ENCODE measurements at places on chromosomes 4 and X.
A peak's percentile ranks its signal among the peaks of the same experiment; 100 is the strongest.

- DNase-seq = peak; percentile 0
These were observed 85.5 kb downstream of the CT47B1 start for GRCh38 chrX:120790118-120790517.

GRCh38 chr4:107866726-107867125 is 42.0 kb downstream of the SGMS2 start:
- DNase-seq = no peak

GRCh38 chr4:6684656-6685055 is 9.0 kb upstream of the S100P start:
- DNase-seq = no peak

DNA sequence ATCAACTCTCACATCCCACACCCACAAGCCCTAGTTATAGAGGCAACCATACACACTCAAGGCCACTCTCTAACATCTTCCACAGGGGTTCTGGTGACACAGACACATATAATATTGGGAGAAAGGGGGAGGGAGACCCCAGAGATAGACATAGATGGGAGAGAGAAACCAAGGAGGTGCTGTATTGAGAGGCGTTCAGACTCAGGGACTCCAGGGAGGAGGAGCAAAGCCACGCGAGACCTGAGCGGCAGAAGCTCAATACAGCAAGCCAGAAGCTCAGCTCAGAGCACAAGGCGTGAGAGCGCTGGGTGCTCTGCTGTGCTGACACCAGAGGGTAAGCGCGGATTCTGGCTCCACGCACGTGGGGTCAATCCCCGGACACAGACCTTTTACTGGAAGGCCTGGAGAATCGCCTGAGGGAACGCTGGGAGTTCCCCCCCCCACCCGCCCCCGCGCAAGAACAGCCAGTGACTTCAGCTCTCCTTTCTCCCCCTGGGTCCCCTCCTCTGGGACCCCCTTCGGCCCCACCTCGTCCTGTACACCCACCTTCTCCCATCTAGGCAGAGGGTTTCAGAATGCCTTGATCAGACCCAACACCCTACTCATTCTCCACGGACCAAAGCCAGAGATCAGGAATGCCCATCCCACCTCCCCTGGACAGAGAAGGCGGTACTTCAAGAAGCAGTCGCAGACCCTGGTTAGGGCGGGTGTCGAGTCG is 8.7 kb downstream of the MSX1 start:
- no peak for DNase-seq

DNA sequence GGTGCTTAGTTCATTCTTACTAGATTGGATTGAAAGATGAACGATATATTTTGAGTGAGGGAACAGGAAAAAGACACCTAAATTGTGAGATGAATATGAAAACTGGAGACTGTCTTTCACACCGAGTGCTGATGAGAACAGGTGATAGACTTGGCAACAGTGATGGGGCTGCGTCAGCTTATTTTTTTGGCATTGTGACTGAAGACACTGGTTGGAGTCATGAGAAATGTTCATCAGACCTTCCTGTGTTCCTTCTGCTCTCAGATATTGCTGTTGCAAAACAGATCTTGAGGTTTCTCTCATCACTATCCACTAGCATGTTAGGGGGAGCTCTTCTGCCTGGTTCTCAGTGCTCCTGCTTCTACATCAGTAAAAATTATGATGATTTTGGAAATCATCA is 124.2 kb upstream of the KCNIP4 start:
- DNase-seq = no peak

GRCh38 chr4:87901422-87901992 is 68.7 kb downstream of the MEPE start:
- DNase-seq = no peak

- no peak for DNase-seq
These were observed 7.8 kb downstream of the RBM47 start for GRCh38 chr4:40621592-40622512.

DNA sequence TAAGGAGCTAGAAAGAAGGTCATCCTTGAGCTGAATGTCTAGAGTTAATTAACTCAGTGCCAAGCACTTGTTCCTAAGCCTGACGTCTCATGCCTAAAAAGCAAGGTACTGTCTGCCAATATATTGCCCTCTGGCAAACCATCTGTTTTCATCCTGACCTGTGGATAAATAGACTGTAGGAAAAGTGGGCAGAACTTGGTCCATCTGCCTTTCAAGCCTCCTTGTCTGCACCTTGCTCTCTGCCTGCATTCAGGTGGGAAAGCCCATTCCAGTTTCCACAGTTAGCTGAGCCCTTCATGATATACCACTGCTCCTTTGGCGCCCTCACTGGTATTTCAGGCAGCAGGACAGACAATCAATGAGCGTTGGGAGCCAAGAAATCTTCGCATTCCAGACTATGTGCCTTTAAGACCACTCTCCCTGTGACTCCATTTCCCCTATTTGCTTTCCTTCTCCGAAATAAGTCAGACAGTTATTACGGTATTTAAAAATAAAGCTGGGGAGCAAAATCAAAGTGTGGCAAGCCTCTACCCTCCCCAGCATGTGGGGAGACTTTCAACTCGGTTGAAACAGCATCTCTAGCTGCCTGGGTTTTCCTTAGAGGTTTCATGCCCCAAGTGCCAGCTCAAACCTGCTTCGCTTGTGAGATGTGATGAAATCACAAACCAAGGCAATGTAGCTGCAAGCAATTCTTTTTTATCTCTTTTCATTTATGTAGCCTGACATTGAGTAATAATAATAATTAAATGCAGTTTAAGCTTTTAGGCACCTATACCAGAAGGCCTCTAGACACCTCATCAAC is 2.5 kb upstream of the CCDC149 start:
- no peak for DNase-seq

- no peak for DNase-seq
These were observed 116.8 kb downstream of the TENT5D start for GRCh38 chrX:80537096-80537495.

- no peak for DNase-seq
These were observed 33.4 kb upstream of the SRD5A3 start for GRCh38 chr4:55312489-55313101.

GRCh38 chr4:19999775-20000414 is 251.8 kb upstream of the SLIT2 start:
- no peak for DNase-seq

- no peak for DNase-seq
These were observed 2.0 kb downstream of the MSX1 start for GRCh38 chr4:4861390-4862018.

DNA sequence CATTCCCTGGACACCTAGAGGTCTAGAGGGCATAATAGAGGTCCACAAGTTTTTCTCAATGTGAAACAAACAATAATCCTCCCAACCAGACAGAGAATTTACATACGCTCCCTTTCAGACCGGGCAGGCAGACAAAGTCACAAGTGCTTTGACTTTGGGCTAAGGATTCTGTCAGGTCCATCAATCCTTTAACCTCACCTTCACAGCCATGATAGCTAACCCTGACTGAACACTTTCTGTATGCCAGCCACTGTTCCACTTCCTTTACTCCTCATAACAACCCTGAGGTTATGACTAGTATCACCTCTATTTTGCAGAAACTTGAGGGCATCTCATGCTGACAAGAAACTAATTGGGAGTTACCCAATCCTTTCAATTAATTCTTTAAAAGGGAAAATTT is 118.8 kb upstream of the AFF2 start:
- no peak for DNase-seq

- DNase-seq = no peak
These were observed 19.5 kb downstream of the TMEM144 start for GRCh38 chr4:158229768-158230167.

GRCh38 chr4:56512166-56512565 is 6.6 kb downstream of the ARL9 start:
- no peak for DNase-seq

- DNase-seq = no peak
These were observed 4.8 kb downstream of the NDP start for GRCh38 chrX:43968359-43968781.

DNA sequence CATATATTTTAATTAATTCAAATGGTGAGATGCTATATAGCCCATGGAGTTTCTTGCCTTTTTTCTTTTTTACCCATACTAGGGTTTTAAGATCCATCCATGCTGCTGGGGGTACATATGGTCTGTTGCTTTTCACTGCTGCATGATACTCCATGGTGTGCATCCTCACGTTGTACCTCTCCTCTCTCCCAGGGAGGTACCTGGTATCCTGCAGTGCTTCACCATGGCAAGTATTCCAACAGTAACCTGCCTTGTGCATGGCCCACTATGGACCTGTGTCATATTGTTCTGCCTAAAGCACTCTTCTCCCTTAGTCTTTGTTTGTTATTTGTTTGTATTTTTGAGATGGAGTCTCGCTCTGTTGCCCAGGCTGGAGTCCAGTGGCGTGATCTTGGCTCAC is 114.3 kb upstream of the GPC4 start:
- no peak for DNase-seq

DNA sequence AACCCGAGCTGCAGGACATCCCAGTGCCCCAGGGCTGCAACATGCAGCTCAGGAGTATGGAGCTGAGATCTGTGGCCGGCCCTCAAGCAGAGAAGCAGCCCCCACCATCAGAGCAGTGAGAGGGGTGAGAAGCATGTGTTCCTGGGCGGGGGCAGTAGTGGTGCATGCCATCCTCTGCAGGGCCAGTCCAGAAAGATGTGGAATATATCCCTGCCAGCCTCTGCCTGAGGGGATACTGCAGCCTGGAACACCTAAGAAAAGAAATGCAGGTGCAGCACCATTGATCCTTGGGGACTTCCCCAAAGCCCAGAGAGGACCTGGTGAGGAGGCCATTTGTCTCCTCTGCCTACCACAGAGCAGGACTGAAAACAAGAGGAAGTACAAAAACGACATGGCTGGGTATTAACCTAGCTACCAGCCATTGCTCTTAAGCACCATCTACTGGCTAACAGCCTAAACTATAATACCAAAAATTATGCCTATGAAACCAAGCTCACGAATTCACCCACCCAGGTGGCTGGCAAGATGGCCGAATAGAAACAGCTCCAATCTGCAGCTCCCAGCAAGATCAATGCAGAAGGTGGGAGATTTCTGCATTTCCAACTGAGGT is 158.8 kb downstream of the ADGRA3 start:
- DNase-seq = no peak

- peak; percentile 51 for DNase-seq
These were observed 48.1 kb upstream of the FAM9C start for GRCh38 chrX:13092455-13092941.

DNA sequence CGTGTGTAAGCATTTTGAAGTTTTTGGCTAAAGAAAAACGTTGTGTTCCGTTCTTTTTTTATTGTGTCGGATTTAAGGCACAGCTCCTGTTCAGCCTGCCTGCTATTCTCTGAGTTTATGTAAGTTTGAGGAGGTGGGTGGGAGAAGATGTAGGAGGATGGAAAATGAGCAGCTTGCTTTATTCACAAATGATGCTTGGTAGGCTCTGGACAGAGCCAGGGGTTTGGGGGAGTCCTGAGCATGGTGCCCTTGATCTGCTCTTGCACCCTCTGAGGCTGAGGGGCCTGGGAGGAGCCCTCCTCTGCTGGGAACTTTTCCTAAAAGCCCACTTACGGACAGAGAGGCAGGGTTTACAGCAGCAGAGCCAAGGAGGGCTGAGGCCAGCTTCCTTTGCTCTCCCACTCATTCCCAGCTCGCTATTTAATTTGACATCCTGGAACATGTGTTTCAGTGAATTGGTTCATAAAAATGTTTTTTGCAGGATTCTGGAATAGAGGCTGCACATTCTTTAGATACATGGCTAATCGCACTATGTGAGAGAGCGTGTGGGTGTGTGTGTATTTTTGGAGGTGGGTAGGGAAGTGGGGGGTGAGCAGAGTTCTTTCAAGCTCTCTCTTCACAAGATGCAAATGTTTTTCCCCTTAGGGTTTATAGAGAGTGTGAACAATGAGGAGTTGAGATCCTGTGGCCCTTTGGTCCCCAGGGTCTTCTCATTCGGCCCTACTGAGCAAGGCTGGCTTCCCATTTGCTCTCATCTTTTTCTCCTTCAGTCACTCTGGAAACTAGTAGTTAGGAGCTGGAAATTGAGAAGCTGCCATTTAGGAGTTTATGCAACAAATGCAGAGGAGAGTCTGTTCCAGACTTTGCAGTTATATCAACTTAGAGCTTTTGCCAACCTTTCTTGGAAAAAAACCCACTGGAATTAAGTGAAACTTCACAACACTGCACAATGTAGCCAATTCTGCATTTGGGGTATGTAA is 32.1 kb downstream of the TMEM131L start:
- no peak for DNase-seq

GRCh38 chr4:123444290-123444731 is 47.7 kb downstream of the SPRY1 start:
- no peak for DNase-seq

DNA sequence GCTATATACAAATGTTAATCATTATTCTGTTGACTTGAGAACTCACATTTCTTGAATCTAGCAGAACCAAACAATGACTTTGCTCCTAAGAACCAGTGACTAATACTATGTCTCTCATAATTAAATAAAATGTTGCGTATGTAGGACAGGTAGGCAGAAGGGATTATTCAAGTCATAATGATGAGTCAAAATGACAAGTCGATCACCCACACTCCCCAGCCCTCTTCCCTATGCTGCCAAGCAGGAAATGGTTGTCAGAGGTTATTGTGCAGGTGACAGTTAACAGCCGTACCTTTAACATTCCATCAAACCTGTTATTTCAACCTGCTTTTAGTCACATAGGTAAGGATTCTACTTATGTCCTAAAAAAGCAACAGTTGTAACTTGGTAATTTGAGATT is 22.0 kb upstream of the STK26 start:
- DNase-seq = no peak

GRCh38 chrX:121238093-121238492 is 190.7 kb downstream of the GLUD2 start:
- DNase-seq = no peak

DNA sequence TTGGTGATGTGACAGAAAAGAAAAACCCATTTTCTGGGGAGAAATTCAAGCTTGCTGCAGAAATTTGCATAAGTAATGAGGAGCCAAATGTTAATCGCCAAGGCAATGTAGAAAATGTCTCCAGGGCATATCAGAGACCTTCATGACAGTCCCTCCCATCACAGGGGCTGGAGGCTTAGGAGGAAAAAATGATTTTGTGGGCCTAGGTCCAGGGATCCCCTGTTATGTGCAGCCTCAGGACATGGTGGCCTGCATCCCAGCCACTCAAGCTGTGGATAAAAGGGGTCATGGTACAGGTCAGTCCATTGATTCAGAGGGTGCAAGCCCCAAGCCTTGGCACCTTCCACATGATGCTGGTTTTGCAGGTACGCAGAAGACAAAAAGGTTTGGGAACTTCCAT is 90.7 kb downstream of the TGIF2LX start:
- DNase-seq = no peak

DNA sequence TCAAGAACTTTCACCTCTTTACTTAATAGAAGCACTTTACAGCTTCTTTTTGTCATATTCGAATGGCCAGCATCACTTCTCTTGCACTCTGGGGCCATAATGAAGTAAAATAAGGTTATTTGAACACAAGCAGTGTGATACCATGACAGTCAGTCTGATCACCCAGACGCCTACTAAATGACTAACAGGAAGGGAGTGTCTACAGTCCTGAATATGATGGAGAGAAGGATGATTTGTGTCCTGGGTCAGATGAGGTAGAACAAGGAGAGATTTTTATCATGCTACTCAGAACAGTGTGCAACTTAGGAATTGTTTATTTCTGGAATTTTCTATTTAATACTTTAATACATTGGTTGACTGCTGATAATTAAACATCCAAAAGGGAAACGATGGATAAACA is 284.2 kb upstream of the F9 start:
- DNase-seq = no peak

GRCh38 chrX:123788744-123789143 is 55.9 kb upstream of the THOC2 start:
- DNase-seq = no peak

GRCh38 chr4:71201817-71202576 is 136.8 kb upstream of the SLC4A4 start:
- DNase-seq = no peak

GRCh38 chr4:95825546-95825945 is 14.3 kb upstream of the PDHA2 start:
- no peak for DNase-seq

- DNase-seq = no peak
These were observed 25.5 kb downstream of the TBC1D19 start for GRCh38 chr4:26609391-26609790.
